Neural progenitor cell (in vitro differentiated cells): ENCODE measurements at places on chromosomes 2 and 18. TPM values are rescaled to one million over a fixed set of nuclear protein-coding genes. Genes with fewer than 3 reads are reported as not detected.

C2orf80 gene
- 0.81 TPM in 1 of 2 replicates, not detected in the other for total RNA-seq

NTSR2 gene
- total RNA-seq, result not detected in 2 replicates

POTEC gene
- total RNA-seq, result 0.06 TPM in 1 of 2 replicates, not detected in the other

BOLL gene
- total RNA-seq, result not detected in 2 replicates

CCDC141 gene
- 0.46 and 1.8 TPM in 2 replicates for total RNA-seq

TMEM37 gene
- total RNA-seq, result 0.74 and 1.0 TPM in 2 replicates

OSBPL1A gene
- total RNA-seq, result 54.2 and 75.0 TPM in 2 replicates

NOL4 gene
- 0.81 and 11.5 TPM in 2 replicates for total RNA-seq

RNF25 gene
- total RNA-seq, result 9.6 and 18.5 TPM in 2 replicates

ALPP gene
- total RNA-seq, result not detected in 2 replicates

CFAP65 gene
- 0.22 and 0.80 TPM in 2 replicates for total RNA-seq

NPAS2 gene
- total RNA-seq, result 0.59 and 39.4 TPM in 2 replicates

TGFA gene
- 0.37 TPM in 1 of 2 replicates, not detected in the other for total RNA-seq

PSTPIP2 gene
- total RNA-seq, result 4.3 and 6.2 TPM in 2 replicates

FIGN gene
- total RNA-seq, result 27.7 and 41.1 TPM in 2 replicates

CDH20 gene
- 1.6 and 1.9 TPM in 2 replicates for total RNA-seq

GULP1 gene
- 96.6 and 154 TPM in 2 replicates for total RNA-seq

PSD4 gene
- 0.02 and 0.87 TPM in 2 replicates for total RNA-seq

NEB gene
- total RNA-seq, result 0.49 and 0.53 TPM in 2 replicates

CAPN14 gene
- 0.04 and 0.19 TPM in 2 replicates for total RNA-seq

REG3G gene
- not detected in 2 replicates for total RNA-seq

LHCGR gene
- total RNA-seq, result not detected in 2 replicates

SH3YL1 gene
- total RNA-seq, result 24.3 and 47.9 TPM in 2 replicates

SIX3 gene
- total RNA-seq, result 14.5 and 28.8 TPM in 2 replicates

ODC1 gene
- total RNA-seq, result 348 and 437 TPM in 2 replicates

COL3A1 gene
- 0.22 TPM in 1 of 2 replicates, not detected in the other for total RNA-seq

DNAJC27 gene
- 11.0 and 19.1 TPM in 2 replicates for total RNA-seq

UGT1A9 gene
- total RNA-seq, result not detected in 2 replicates

FAM237A gene
- not detected in 2 replicates for total RNA-seq

DNAJC5G gene
- total RNA-seq, result not detected in 2 replicates

FLACC1 gene
- total RNA-seq, result not detected in 2 replicates

CYP1B1 gene
- total RNA-seq, result 0.39 and 0.62 TPM in 2 replicates

FAM228A gene
- total RNA-seq, result 0.34 TPM in 1 of 2 replicates, not detected in the other

TMEM178A gene
- 11.8 and 19.2 TPM in 2 replicates for total RNA-seq

IGFBP5 gene
- total RNA-seq, result 150 and 249 TPM in 2 replicates

ERICH2 gene
- 0.43 and 2.7 TPM in 2 replicates for total RNA-seq

KCNE4 gene
- total RNA-seq, result not detected in 2 replicates

ESPNL gene
- total RNA-seq, result 0.58 and 0.59 TPM in 2 replicates

AGXT gene
- not detected in 2 replicates for total RNA-seq

CCDC148 gene
- 4.2 and 9.3 TPM in 2 replicates for total RNA-seq

HOXD11 gene
- not detected in 2 replicates for total RNA-seq

CCDC68 gene
- total RNA-seq, result not detected in 2 replicates

LOXL3 gene
- 24.2 and 39.1 TPM in 2 replicates for total RNA-seq

HOXD1 gene
- not detected in 2 replicates for total RNA-seq

FBXO36 gene
- 9.5 and 13.1 TPM in 2 replicates for total RNA-seq

MYO3B gene
- 16.8 and 27.3 TPM in 2 replicates for total RNA-seq

G6PC2 gene
- not detected in 2 replicates for total RNA-seq

SFT2D3 gene
- 22.8 and 30.6 TPM in 2 replicates for total RNA-seq

CD207 gene
- total RNA-seq, result not detected in 2 replicates

SLC23A3 gene
- 0.06 and 1.4 TPM in 2 replicates for total RNA-seq

DPY30 gene
- total RNA-seq, result 110 and 199 TPM in 2 replicates

ZEB2 gene
- total RNA-seq, result 72.9 and 106 TPM in 2 replicates

MAL gene
- total RNA-seq, result not detected in 2 replicates

CYP20A1 gene
- total RNA-seq, result 15.1 and 17.8 TPM in 2 replicates

NEU2 gene
- not detected in 2 replicates for total RNA-seq

GREB1 gene
- 30.8 and 33.2 TPM in 2 replicates for total RNA-seq

THUMPD2 gene
- total RNA-seq, result 12.4 and 21.8 TPM in 2 replicates

TEKT4 gene
- total RNA-seq, result not detected in 2 replicates
